Caki2 (cell line): ENCODE measurements at places on chromosomes 4 and X.
A peak's percentile ranks its signal among the peaks of the same experiment; 100 is the strongest.

GRCh38 chrX:37424000-37424429 is 74.9 kb downstream of the PRRG1 start:
- DNase-seq = peak; percentile 2

DNA sequence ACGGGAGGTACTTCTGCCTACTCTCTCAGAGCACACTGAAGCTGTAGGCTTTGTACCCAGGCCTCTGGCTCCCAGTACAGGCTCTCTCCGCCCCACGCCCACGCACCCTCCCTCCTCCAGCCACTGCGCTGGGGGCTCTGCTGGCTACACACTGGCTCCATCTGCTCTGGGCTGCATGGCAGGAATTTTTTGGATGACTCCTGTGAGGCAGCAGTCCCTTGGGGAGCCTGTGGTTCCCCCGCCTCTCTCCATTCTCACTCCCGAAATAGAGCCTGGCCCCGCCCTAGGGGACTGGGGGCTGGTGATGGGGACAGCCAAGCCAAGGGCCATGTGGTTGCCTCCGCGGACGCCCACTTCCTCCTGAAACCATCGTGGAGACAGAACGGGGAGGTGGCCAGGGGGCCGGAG is 58.1 kb upstream of the ADRA2C start:
- DNase-seq = no peak

DNA sequence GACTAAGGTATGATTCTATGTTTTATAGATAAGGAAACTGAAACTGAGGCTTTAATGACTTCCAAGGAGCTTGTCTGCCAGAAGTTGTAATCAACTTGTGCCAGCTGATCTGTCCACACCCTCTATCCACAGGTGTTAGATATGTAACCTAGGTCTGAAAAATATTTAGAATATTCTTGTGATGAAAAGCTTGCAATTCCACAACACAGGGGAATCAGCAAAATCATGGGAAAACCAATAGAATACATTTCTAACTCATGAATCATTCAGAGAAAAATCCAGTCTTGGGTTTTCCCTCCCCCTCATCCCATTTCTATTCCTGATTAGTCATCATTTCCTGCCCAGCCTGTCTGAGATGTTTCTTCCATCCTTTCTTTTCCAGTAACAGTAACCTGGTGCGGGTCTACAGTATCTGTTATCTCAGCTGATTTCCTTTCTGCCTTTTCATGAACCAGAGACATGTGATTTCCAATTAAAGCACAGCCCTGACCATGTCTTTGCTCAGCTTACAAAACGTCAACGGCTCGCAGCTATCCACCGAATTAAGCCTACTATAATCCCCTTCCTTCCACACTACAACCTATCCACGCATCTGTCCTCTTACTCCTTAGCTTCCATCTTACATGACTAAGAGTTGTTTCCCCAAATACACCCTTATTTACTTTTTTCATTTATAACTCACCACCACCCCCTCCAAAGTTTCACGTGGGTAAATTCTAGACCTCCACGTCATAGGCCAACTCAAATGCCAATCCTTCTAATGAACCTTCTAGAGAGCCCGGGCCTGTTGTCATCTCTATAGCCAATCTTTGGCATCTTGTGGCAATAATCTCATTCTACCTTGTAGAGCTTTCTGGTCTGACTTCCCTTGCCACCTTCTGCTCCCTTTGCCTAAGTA is 961 bp upstream of the NOCT start:
- DNase-seq = peak; percentile 94

DNA sequence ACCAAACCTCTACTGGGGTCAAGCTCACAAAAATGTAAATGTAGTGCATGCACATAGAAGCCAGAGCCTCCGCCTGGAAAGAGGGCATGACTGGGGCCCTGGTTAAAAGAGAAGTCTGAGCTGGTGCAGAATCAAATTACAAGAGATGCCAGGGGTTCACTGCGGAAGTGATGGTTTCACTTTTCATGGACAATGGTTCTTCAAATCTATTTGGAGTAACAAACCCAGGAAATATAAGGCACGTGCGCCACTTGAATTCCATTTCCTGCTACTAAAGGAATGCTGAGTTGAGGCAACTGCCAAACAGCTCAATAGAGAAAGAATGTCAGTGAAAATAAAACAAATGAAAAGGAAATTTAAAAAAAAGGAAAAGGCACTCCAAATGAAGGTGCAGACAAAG is 79.8 kb downstream of the FUNDC1 start:
- DNase-seq = no peak

GRCh38 chrX:107171369-107172102 is 34.7 kb downstream of the NUP62CL start:
- DNase-seq = no peak

DNA sequence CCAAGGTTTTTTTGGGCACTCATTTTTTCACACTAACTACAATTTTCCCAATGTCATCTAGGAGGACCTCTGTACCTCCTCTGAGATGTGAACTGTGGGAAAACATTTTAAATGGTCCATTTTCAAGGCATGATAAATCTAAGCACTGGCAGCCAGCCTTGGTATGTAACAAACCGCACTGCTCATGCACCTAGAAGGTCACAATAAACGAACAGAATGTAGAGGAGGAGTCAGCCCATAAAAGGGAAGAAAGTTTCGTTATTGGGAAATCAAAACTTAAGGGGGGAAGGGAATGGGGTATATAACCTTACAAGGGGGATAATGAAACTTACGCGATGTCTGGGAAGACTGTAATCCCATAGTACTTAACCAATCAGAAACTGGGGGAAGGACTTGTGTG is 16.4 kb downstream of the COX18 start:
- DNase-seq = no peak

DNA sequence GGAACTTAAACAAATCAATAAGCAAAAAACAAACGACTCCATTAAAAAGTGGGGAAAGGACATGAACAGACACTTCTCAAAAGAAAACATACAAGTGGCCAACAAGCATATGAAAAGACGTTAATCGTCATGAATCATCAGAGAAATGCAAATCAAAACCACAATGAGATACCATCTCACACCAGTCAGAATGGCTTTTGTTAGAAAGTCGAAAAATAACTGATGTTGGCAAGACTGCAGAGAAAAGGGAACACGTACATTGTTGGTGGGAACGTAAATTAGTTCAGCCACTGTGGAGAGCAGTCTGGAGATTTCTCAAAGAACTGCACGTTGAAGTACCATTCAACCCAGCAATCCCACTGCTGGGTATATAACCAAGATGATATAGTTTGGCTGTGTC is 23.7 kb downstream of the NEUROG2 start:
- no peak for DNase-seq

DNA sequence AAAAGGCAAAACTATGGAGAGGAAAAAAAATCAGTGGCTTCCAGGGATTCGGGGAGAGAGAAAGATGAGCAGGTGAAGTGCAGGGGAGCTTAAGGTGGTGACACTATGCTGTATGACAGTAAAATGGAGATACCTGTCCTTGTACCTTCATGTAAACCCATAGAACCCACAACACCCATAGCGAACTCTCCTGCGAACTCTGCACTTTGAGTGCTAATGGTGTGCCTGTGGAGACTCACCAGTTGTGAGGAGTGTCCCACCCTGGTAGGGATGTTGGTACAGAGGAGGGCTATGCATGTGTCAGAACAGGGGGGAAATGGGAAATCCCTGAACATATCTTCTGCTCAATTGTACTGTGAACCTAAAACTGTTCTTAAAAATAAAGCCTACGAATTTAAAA is 42.8 kb downstream of the HMX1 start:
- DNase-seq = no peak

GRCh38 chrX:93591398-93591797 is 82.0 kb downstream of the NAP1L3 start:
- DNase-seq = no peak

GRCh38 chr4:6595897-6596537 is 21.0 kb downstream of the MAN2B2 start:
- DNase-seq = peak; percentile 56

DNA sequence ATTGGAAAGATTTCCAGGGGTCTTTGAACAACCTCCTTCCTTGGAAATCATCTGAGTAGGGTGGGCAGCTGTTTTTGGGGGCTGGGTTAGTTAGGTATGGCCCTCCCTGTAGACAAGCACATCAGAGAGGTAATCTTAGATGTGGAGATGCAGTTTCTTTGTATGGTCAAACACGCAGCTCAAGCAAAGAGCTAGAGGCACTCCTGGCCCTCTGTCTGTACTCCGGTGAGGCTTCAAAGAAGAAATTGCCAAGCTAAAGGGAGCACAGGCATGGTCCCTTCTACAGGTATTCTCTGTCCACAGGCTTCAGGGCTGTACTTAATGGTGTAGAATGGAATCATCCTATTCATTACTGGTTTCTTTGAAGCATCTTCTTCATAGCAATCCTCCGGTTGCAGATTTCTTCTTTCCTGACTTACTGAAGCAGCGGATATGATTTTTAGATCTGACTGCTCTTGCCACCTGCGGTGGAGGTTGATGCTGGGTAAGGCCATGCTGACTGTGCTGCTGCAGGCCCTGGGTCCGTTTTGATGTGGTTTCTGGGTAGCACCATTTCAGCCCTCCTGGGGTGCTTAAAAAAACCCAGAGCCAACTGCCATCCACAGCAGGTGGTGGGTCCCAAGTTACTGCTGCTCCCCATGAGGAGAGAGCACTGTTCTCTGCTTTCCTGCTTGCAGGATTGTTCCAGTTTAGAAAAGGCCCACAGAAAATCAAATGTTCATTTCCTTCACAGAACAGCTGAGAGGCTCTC is 318.9 kb upstream of the GATB start:
- DNase-seq = no peak

- no peak for DNase-seq
Observed at GRCh38 chr4:90486346-90486745, 359.2 kb downstream of the CCSER1 start.

- DNase-seq = no peak
Observed at GRCh38 chr4:179472164-179472563, 2029.9 kb upstream of the AGA start.

DNA sequence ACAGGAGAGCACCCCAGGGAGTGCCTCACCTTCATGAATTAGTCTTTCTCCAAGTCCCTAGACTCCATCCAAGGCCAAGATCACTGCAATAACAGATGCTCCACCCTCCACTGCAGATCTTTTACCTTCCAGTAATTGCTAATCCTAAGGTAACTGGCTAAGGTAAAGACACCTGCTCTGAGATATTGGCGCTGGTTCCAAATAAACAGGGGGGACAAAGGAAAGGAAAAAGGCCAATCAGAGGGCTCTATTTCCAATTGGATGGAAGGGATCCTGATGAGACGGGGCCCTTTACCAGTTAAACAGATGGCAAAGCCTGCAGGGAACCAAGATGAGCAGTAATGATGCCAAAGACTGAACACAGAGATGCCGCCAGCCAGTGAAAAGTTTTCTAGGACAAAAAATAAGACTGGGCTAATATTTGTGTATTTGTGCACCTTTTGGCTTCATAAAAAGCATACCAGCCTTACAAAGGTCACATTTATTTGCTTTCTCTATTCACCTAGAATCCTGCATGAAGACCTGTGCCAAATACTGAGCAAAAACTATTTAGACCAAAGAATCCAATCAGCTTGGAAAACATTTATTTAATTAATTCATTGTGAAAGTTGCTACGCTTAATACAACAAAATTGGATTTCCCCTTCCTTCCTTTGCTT is 148.5 kb downstream of the PPP3CA start:
- no peak for DNase-seq

DNA sequence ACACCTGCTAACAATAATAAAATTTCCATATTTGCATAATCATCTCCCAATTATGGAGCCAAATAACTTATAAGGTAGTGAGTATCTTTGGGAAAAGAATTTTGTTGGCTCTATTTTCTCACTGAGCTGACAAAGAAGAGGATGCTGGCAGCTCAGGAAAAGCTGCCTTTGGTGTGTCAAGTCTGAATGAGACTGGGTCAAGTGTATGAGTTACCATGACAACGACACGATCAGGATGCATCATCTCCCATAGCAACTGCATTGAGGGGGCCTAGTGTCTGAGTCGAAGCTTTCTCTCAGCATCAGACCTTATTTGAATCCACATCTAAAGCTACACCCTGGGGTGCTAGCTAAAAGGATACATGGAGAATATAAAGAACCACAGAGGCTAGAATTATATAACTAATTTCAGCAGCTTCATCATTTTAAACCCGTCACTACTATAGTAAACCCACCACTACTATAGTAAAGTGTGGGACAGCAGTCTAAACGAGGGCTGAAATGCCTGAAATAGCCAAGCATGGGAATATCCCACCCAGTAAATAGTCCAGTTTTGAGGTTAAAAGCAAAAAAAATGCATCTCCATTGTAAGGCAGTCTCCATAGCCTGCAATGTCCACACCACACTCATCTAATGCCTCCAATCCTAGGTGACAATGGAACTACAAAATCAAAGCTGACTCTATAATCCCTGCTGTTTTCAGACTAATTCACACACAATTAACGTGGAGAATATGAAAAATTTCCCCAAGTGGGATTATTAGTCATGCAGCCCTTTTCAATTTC is 16.0 kb downstream of the GSPT2 start:
- DNase-seq = no peak
